ENCODE measurements at places on chromosomes 5 and 9.

DNA sequence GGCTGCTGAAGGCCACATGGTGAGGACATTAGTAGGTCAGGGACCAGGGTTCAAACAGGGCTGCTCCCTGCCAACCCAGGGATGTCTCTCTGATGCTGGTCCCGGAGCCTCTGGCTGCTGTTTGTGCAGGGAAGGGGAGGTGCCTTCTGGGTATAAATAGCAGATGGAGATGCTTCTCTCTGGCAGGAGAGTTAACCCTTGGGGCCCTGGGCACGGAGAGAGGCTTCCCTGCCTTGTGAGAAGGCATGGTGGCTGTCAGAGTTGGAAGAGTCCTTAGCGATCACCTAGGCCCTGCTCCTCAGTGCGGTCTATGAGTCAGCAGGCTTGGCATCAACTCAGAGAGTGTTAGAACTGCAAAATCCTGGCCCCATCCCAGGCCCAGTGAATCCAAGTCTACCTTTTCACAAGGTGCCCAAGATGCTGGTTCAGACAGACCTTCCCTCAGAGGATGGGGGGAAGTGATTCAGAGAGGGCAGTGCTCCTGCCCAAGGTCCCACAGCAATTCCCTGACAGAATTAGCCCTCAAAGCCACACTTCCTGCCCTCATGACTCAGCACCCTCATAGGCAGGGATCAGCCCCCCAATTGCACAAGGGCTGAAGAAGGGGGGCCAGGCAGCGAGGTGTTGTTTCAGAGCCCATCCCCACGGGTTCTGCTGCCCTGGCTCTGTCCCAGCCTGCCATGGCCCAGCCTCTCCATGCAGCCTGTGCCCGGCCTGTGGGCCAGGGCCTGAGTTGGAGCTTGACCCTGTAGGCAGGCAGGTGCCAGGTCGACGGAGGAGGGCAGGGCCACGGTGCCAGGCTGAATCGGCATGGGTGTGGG lies 25.6 kb downstream of the CAMK2A start:
- no peak for DNase-seq

DNA sequence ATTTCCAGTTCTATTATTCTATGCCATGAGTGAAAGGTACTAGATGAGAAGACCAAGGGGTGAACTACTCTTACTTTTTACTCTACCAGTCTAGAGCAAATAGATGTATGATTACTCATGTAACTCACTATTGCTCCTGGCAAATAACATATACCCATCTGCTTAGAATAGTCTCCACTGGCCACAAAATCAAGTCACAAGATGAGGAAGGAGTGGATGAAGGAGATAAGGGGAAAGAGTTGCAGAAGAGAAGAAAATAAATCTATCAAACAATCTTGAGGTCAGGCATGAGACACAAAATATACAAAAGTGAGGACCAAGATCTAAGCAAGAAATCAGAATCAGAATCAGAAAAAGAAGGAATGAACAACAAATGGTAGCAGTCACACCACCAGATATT lies 13.7 kb upstream of the NR4A3 start:
- no peak for DNase-seq

DNA sequence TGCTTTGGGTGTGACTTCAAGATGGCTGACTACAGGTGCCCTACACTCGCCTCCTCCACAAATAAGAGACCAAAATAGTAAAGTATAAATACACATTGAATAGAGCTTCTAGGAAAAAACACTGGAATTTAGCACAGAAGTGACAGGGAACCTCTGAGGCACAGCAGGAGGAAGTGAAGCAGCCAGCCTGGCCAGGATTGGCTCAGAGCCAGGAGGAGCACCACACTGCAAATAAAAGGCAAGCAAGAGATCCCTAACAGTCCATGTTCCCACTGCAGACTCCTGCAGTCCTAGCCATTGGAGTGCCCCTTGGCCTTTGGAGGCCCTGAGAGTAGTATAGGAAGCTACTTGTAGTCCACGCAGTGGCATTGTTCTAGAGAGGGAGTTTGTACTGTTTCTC lies 186.7 kb upstream of the TLX3 start:
- no peak for DNase-seq

DNA sequence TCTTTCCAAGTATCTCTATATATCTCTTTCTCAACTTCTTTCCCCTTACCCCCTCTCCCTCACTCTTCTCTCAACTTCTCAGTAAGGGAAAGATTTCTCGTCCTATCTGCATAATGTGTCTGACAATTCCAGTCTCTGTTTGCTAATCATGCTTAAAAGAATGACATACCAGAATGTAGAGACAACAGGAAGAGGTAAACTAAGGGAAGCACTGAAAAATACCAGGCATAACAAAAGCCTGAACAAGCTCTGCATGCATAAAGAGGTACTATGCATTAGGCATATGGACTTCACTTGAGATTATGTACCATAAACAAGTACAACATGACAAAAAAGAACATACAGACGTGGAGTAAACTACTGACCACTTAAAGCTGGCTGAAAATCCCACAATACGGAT lies 62.6 kb downstream of the SEMA5A start:
- DNase-seq: no peak

DNA sequence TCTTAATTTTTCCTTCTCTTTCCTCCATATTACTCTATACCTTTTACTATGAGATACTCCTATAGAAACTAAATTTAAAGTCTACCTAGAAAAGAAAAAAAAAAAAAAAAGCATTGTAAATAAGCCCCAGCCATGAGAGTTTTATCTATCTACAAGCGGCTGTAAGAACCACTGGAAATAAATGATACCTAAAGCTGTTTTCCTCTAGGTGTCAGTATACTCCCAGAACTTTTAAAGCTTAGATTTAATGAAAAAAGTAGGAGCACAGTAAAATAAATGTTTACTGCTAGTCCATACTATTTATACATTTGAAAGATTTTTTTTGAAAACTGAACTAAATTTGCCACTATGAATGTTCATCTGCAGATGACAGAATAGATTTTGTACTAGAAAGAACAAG lies 26.2 kb downstream of the TYRP1 start:
- DNase-seq: no peak

- no peak for DNase-seq
Observed at GRCh38 chr5:96338624-96339415, 94.2 kb downstream of the PCSK1 start.

DNA sequence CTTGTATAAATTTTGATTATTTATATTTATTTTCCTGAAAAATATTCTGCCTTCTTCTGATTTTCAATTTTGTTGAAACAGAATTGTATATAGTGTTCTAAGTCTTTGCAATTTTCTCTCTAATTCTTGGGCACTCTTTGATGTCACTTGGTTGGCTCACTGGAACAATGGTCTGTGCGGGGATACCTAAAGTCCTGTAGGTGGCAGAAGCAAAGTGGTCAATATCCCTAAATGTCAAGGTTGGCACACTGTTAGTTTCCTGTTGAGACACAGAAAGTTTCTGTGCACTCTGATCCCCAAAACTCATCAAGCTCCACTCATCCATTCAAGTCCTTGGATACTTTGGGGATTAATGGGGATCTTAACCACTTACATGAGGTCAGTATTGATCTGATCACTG lies 480.8 kb upstream of the CCNG1 start:
- no peak for DNase-seq

DNA sequence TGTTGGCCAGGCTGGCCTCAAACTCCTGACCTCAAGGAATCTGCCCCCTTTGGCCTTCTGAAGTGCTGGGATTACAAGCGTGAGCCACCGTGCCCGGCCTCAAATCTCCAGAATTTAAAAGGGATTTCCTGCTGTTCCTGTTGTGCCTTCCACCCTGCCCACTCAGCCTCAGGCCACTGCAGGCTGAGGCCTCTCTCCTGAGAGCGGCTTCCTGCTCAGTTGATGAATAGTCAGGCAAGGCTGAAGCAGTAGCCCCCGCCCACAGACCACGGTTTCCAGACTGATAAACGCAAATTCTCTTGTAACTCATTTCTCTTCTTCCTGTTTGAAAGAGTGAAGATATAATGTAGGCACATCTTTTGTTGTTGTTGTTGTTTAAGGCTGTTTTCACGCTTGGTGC lies 127.0 kb upstream of the PLCXD3 start:
- no peak for DNase-seq

- DNase-seq: no peak
Observed at GRCh38 chr9:68476847-68477246, 63.8 kb downstream of the TMEM252 start.

- no peak for DNase-seq
Observed at GRCh38 chr5:90440644-90441043, 31.1 kb upstream of the CETN3 start.

DNA sequence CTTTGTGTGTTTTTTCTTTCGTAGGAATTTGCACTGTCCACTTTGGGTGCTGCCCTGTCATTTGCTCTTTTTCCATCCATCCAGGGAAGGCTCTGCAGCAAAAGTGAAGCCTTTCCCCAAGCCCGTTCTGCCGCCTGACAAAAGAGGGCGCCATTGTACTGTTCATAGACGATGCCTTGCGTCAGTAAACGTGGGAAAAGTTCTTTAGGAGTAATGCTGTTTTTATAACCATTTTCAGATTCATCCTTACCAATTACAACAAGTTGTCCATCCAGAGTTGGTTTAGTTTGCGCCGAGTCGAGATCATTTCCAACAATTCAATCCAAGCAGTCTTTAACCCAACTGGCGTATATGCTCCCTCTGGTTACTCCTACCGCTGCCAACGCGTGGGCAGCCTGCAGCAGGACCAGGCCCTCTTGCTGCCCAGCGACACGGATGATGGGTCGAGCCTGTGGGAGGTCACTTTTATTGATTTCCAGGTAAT lies 34.3 kb upstream of the RPS23 start:
- DNase-seq: peak; percentile 75

DNA sequence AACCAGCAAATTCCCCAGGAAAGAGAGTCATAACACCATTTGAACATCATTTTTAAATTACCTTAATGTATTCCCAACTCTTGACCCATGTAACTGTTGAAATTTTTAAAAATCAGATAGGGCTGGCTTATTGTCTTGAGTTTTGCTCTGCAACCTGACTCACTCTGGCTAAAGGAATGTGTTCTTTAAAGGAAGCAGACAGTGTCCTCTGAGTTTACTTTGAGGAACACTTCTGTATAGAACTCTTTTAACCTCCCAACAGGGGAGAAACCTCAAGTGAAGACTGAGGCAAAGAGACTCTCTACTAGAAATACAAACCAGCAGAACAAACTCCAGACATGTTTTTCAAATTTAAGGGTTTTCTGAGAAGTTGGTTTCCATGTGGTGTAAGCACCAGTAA lies 248.9 kb downstream of the CWC27 start:
- no peak for DNase-seq

- DNase-seq: no peak
Observed at GRCh38 chr9:104085525-104085924, 8.6 kb upstream of the SMC2 start.

DNA sequence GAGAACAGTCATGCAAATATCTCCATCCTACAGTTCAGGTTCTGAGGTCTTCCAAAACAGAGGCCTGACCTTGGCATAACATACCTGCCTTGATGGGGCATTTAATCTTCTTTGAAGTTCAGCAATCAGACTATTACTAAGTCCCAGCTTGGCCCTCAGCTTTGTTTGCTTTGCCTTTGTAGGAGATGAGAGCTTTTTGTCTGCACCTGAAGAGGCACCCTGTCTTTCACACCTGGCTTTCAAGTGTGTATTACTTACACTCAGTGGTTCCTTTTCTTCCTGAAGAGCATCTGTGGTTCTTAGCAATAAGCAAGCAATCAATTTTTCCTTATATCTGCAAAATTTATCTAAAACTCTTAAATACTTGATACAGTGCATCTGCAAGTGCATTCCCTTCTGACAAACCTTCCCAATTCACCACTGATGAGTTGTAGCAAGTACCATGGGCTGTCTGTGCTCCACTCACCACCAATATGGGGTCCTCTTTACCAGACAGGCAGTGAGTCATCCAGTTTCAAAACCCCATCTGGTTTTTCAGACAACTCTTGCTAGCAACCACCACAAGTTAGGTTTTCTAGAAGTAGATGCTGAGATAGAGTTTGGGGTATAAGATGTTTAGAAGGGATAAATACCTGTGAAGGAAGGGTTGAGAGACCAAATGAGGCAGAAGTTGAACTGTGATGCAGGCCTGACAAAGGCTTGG lies 100.2 kb downstream of the HINT1 start:
- DNase-seq: no peak

DNA sequence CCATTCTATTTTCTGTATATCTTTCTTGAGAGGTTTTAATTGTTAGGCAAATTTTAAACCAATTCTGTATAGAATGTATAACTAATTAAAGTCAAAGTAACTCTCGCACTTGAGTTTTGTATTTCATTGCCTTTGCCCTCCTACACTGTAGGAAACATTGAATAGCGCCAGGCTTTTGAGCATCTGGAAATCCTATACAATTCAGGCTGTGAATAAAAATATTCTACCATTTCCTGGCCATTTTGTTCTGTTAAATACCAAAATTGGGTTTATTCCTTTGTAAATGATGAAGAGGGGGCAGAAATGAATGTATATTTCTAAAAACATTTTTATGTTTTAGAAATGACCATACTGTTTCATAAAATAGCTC lies 571.8 kb upstream of the CLINT1 start:
- DNase-seq: no peak

DNA sequence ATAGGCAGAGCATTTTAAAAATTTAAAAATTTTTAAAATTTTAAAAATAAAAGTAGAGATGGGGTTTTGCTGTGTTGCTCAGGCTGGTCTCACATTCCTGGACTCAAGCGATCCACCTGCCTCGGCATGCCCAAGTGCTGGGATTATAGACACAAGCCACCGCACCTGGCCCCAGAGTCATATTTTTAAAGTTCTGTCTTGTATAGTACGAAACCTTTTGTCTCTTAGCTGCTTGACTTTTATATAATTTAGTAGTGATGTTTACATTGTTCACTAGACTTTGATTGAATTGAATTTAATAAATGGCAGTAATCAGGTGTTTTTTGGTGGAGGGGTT lies 31.0 kb downstream of the LRRTM2 start:
- no peak for DNase-seq
